Mammary epithelial cell (primary cell): ENCODE measurements at places on chromosomes 1 and 21.

- peak; percentile 95 for DNase-seq
These were observed 23.4 kb upstream of the FCGR2A start for GRCh38 chr1:161481624-161482392.

GRCh38 chr1:236773919-236774318, 21.2 kb upstream of the MTR start:
- no peak for DNase-seq

DNA sequence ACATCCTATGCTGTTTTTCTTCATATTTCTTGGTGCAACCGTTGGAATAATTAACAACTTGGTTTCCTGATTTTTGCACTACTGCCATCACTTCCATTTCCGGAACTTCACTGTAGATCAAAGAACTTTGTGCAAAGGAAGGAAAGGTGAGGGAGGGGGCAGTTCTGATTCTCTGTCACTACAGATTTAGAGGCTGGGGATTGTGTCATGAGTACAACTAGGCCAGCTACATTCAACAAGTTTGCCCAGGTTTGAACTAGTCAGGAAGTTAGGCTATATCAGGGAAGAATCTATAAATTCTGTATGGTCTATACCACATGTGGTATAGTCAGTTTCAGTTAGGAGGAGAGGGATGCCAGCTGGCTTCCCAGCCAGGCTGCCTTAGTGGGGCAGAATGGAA, 84.2 kb downstream of the RGL1 start:
- no peak for DNase-seq

GRCh38 chr1:226708342-226708780, 30.7 kb downstream of the ITPKB start:
- DNase-seq: peak; percentile 91

GRCh38 chr1:155012026-155012546, 9.5 kb downstream of the ZBTB7B start:
- DNase-seq: no peak

DNA sequence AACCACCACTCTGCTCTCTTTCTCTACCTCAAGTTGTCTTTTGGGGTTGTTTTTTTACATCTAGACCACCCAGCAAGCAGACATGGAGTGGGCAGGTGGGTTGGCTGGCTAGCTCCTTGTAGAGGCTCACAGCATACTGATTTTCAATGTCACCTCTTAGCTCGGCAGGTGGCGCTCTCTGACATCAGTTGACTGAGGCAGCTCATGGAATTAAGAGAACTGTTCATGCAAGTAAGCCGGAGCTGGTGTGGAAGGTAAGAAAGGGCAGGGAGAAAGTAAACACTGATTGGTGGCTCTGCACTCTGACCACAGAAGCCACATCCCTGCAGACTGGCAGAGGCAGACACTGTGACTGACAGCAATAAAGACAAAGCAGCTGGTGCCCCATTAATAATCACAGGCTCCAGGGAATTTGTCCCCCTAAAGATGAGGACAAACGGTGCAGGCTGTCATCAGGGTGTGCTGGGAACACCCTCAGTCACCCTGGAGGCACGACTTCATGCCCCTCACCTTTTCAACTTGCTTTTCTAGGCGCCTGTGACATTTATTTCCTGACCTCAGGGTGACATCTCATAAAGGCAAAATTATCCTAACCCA, 226.8 kb downstream of the LMX1A start:
- peak; percentile 55 for DNase-seq

- no peak for DNase-seq
These were observed 37.6 kb downstream of the DIPK1A start for GRCh38 chr1:92923664-92924063.

GRCh38 chr1:204426035-204426436, 14.4 kb upstream of the PPP1R15B start:
- peak; percentile 73 for DNase-seq

GRCh38 chr1:205091043-205091740, 6.9 kb upstream of the TMEM81 start:
- DNase-seq: no peak

DNA sequence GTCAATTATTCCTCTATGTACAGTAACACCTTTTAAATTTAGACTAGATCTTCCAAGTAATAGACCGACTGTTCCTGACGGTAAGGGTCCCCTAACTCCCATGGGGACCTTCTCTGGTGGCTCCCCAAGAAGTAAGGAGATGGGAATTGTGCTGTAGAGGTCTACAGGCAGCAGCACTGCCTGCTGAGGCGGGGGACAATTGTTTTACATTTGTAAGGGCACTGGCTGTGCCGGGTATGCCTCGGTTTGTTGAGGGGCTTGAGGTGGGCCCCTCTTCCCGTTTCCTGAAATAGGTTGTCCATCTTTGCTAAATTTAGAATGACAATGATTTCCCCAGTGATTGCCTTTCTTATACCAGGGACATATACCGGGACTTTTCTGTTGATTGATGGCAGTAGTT, 13.1 kb upstream of the L1TD1 start:
- DNase-seq: no peak

DNA sequence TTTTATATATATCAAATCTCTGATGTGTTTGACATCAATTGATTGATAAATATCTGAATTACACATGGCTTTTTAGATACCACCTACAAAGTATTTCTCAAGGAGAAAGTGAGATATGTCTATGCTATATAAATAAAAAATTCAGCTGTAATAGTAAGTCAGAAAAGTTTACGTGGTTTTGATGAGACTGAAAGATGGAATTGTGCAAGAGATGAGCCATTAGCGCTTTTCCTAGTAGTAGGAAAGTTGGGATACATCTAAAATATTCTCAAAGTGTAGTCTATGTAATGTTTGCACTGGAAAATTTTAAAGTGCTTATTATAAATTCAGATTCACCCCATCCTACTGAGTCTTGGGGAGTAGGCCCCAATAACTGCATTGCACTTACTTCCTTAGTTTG, 49.1 kb downstream of the SGIP1 start:
- DNase-seq: no peak

DNA sequence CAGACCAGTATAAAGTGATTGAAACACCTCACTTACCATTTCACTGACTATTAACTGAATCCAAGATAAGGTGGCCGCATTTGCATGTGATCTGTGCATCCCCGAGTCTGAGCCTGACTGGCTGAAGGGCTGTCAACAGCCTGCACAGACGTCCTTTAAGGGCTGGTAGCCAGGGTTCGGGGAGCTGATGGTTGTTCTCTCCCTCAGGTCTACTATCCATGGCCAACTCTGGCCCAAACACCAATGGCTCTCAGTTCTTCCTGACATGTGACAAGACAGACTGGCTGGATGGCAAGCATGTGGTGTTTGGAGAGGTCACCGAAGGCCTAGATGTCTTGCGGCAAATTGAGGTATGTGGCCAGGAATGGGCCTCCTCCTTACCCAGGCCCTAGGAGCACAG, 14.0 kb downstream of the PPIE start:
- DNase-seq: no peak

DNA sequence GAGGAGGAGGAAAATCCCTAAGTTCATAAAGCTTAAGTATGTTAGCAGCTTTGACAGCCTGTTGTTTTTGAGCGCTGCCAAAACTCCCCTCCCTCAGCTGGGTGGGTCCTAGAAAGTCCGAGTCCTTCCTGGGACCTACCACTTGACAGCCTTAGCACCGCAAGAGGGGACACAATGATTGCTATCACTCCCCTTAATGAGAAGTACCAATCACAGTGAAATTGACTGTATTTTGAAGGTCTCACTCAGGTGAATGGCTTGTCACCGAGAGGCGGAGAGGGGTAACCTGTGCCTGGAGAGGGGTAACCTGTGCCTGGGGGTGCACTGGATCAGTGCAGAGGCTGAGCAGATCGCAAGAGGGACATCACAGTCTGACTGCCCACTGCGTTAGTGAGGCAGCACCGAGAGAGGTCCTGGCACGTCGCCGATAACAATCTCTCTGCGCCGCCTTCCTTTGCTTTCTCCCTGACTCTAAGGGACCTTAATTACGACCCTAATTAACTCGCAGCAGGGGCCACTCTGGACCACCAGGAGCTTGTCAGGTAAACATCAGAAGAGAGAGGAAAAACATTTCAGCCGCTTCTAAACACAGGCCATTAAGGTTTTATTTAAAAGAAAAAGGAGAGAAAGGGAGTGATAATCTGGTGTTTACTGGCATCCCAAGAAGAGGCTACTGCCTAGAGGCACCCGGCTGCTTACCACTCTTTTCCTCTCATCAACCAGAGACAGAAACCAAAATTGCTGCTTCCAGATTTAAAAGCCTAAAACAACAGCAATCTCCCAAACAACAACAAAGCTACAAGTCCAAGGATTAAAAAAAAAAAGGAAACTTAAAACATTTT, 25.7 kb upstream of the KCNK1 start:
- no peak for DNase-seq

- no peak for DNase-seq
These were observed 23.6 kb downstream of the PCSK9 start for GRCh38 chr1:55062801-55063576.

GRCh38 chr1:241083285-241083684, 273.7 kb downstream of the RGS7 start:
- no peak for DNase-seq

- DNase-seq: peak; percentile 24
These were observed 19.4 kb downstream of the PLEKHO1 start for GRCh38 chr1:150168960-150169601.

- peak; percentile 95 for DNase-seq
These were observed 214.1 kb upstream of the USP24 start for GRCh38 chr1:55428944-55429931.

GRCh38 chr1:232725305-232726047, 79.7 kb upstream of the MAP10 start:
- peak; percentile 28 for DNase-seq

DNA sequence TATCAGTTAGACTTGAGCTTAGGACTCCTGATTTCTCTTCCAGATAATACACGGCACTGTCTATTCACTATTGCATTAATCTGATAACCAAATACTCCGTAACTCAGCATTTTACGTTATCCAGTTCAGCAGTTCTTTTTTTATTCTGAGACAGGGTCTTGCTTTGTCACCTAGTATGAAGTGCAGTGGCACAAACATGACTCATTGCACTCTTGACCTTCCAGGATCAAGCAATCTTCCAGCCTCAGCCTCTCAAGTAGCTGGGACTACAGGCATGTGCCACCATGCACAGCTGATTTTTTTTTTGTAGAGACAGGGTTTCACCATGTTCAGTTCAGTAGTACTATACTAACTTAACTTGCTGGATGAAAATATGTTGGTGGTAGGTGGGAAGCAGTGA, 156.4 kb downstream of the PATJ start:
- no peak for DNase-seq

- DNase-seq: peak; percentile 34
These were observed 668.4 kb downstream of the KCNT2 start for GRCh38 chr1:195939844-195940243.

- DNase-seq: no peak
These were observed 27.8 kb upstream of the ZNF281 start for GRCh38 chr1:200437556-200438203.

DNA sequence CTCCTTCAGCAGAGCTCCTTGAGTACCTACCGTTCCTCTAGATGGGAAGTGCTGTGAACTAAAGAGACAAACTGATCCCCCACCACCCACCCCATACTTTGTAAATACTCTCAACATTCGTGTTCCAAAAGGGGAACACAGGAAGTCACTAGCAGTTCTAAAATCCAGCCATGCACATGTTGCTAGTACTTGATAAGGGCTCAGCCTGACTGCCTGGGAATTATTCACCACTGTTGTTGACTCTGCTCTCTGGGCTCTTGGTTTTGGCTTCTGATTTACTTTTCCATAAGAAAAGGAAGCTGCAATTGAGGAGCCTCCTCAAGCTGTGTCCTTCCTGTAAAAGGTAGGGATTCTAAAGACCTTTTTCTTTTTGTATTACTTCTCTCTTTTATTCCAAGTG, 67.5 kb downstream of the IVNS1ABP start:
- DNase-seq: no peak

DNA sequence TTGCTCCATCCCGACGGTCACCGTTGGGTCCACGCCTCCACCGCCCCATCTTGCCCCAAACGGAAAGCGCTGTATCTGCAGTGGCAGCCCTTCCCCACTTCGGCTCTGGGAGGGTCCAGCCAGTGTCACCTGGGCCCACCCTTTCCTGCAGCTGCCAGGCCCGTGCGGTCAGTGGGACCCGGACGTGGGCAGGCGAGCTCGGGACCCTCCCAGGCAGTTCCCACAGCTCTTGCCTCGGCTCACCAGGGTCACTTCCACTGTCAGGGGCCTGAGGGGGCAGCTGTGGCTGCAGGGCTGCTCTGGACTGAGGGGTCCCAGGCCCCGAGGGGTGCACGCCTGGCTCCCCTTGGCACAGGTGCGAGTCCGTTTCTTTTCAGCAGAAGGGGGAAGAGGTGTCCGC, 80.7 kb downstream of the SKI start:
- DNase-seq: no peak

DNA sequence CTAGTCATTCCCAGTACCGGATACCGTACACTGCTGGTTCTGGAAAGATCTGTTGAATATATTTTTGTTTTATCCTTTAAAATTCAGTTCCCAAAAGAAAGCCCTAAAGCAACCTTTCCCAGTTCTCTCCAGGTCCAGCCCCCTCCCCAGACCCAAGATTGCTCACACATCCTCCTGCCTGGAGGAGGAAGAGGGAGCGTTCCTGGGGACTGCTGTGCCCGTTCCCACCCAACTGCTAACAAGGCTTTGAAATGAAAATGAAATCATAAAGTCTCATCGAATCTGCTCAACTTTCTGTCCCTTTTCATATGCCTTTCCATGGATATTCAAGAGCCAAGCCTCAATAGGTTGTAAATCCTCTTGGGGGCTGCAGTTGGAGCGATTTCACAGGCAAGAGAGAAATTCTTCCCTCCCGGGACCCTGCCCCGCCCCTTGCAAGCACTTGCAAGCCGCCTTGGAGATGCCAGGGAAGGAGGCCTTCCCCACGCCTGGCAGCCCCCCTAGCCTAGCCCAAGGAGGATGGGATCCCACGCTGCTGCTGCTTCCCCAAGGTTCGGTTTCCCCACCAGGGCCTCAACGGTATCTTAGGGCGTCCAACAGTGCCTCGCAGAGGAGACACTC, 113.2 kb upstream of the CACHD1 start:
- no peak for DNase-seq

DNA sequence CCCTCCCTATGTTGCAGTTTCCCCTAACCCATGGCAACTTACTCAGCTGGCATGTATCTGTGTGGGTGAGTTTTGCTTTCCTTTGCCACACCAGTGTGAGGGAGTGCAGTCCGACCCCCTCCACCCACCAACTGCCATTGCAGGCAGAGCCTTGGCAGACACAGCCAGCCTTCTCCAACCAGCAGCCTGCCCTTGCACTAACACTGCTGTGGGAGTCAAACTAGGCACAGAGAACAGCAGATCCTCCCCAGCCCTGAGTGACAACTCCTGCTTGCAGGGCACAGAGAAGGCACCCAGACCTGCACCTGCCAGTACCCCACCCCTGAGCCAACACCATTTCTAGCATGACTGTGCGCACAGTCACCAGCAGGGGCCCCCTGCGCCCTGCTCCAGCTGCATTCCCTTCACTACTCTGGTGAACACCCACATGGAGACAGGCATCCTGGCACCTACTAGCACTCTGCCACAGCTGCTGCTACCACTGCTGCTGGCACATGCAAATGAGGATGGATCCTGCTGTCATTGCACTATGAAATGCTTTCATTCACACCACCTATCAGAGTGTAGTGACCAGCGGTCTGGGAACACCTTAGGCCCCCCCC, 98.4 kb downstream of the MAGI3 start:
- peak; percentile 20 for DNase-seq

- DNase-seq: peak; percentile 82
These were observed 146.8 kb downstream of the ZBTB18 start for GRCh38 chr1:244197851-244198375.
